Activated T-cell treated with anti-CD3 and anti-CD28 coated beads for 1 hour (primary cell): ENCODE measurements at places on chromosomes 6 and 20.

GRCh38 chr6:46983007-46983411 is 59.1 kb downstream of the ADGRF1 start:
- no peak for DNase-seq

DNA sequence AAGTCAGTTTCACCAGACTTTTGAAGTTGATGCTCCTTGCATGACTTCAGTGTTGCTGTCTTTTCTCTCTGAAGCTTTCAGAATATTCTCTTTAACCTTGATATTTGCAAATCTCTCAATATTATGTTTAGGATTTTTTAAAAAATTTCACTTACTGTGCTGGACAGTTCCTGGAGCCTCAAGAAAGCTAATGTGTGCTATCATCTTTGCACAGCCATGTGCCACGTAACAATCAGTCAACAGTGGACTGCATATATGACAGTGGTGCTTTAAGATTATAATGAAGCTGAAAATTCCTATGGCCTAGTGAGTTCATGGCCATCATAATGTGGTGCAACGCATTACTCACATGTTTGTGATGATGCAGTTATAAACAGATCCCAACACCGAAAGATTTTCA is 59.1 kb upstream of the OGFRL1 start:
- no peak for DNase-seq

- no peak for DNase-seq
Observed at GRCh38 chr6:44472250-44472945, 84.9 kb downstream of the CDC5L start.

DNA sequence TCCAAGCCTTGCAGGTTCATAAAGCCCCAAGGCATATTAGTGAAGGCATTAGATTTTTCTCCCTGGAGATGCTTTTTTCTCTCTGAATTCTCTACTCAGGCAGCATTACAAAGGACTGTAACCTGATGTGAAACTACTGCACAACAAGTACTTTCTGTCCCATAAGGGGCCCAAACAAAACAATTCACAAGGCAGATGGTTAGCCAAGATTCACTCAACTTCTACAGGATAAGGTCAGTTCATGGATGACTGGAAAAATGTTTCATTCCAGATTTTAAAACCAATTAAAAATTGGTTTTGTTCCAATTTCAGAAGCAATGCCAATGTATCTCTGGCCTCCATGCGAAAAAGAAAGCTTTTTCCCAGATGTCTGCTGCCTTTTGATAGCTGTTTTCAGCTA is 181.8 kb downstream of the KHDC1L start:
- DNase-seq = no peak

DNA sequence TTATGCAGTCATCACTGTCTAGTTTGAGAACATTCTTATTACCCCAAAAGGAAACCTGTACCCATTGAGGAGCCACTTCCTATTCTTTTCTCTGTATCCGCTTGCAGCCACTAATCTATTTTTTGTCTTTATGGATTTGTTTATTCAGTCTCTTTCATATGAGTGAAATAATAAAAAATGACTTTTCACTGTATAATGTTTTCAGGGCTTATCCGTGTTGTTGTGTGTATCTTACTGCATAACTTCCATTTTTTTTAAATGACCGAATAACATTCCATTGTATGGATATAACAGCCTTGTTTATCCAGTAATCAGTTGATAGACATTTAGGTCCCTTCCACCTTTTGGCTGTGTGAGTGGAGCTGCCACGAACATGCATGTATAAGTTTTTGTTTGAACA is 86.6 kb downstream of the ZFAND3 start:
- no peak for DNase-seq

DNA sequence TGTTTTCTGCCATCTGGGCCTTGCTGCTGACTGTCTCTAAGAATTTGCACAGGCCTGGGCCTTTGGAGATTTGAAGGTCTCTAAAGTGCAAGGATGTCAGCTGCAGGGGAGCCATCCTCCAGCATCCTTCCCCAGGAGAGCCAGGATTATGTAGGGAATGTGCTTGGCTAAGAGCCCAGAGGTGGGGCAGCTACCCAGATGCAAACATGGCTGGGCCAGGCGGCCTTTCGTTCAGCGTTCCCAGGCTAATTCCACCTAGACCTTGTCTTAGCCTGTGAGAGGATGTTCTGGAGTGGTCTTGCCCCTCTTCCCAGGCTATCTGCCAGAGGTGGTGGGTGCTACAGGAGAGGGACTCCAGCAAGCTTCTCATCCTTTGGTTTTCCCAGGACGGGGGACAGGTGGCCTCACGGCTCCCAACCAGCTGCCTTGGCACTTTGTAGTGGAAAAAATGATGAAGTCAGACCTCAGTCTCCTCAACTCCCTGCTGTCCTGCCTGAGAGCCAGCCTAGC is 7.7 kb upstream of the PTGIS start:
- no peak for DNase-seq

DNA sequence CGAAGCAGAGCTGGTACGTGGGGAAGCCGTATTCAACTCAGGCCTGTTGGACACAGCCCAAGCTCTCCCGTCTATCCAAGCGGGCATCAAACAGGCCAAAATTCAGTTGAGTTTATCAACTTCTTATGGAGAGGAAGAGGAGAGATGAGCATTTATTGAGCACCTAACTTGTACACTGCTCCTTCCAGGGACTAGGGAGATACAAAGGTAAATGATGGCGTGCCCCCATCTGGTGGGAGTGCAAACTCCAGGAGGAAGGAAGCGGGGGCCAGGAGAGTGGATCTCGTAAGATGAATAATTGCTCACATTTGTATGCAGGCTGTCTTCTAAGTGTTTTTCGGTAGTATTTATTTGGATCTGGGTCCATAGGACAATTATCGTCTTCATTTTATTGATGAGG is 146.6 kb downstream of the SOBP start:
- DNase-seq = no peak

- DNase-seq = no peak
Observed at GRCh38 chr6:53639520-53639919, 26.0 kb downstream of the KLHL31 start.

- no peak for DNase-seq
Observed at GRCh38 chr6:139863346-139863745, 488.9 kb upstream of the CITED2 start.

DNA sequence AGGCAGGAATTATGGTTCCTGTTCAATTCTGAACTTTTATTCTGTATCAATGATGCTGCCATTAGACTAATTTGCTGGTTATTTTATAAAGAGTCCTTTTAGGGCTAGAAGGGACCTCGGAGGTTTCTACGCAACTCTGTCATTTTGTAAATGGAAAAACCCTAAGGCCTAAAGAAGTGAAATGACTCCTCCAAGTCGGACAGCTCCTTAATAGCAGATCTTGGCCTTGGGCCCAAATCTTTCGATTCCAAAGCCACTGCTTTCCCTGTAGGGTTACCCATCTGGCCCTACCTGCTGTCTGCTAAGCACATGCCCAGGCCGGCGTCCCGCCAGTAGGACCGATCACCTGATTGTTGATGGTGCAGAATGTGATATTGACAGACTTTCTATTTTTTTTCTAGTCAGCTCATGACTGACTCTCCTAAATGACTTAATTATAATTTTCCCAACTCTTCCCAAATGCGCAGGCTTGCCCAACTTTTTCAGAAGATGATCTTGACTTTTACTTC is 40.2 kb downstream of the PLEKHG1 start:
- DNase-seq = no peak

- DNase-seq = no peak
Observed at GRCh38 chr6:136404627-136405419, 115.2 kb upstream of the BCLAF1 start.
